ENCODE measurements at places on chromosomes 6 and 20. TPM values are rescaled to one million over a fixed set of nuclear protein-coding genes. Genes with fewer than 3 reads are reported as not detected.

The WFDC12 gene
- not detected for total RNA-seq

The SLC32A1 gene
- total RNA-seq = not detected

The LAMP5 gene
- not detected for total RNA-seq

The AFDN gene
- 13.8 TPM for total RNA-seq

The TBP gene
- 32.8 TPM for total RNA-seq

The TCP11 gene
- not detected for total RNA-seq

The OXT gene
- total RNA-seq = not detected

The NMBR gene
- total RNA-seq = not detected

The GSTA3 gene
- total RNA-seq = not detected

The PRSS16 gene
- 12.9 TPM for total RNA-seq
